ENCODE measurements at places on chromosomes 16 and 17.

DNA sequence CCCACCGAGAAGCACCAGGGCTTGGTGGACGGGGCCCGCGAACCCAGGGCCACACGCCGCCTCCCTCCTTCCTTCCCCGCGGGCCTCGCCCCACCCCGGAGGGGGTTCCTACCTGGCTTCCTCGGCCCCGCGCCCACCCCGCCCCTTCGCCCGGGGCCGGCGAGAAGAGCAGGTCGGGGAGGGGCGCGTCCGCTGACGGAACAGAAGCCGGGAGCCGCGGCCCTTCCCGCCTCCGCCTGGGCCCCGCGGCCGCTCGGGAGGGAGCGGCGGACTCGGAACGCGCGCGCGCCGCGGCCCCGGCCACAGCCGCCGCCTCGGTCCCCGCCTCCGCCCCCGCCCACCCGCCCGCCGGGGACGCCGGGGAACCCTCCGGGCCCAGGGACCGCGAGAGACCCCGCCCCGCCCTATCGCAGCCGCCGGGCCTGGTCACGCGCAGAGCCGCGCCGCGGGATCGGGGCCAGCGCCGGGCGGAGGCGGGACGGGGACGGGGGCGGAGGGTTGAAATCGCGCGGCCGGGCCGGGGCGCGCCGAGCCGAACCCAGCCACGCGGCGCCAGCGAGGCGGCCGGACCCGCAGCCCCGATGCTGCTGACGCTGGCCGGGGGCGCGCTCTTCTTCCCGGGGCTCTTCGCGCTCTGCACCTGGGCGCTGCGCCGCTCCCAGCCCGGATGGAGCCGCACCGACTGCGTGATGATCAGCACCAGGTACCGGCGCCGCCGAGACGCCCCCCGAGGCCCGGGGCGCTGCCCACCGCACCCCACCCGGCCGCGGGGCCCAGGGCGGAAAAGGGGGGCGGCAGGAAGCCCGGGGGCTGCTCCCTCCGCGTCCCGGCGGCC lies at the start of gene TLCD3A:
Gene TLCD3A (plus strand): TSS at position 530 of the 835 bp plus-strand sequence. CDS start 52 bp downstream, at position 582.
- peak; percentile 83 for DNase-seq

DNA sequence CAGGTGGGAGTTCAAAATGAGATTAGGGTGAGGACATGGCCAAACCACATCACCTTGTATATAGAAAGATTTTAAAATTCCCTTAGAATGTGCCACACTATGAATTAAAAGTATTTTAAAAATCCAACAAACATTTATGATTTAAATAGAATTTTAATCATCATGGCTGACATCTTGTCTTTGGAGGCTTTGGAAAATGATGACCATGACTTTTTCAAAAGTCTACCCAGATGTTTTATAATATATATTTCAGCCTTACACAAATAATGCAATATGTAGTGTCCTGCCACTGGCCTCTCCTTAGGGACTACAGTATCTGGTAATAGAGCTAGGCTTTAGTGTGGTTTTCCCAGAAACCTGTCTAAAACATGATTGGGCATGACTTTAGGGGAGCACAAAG lies 1353.4 kb upstream of the GOT2 start:
- no peak for DNase-seq

GRCh38 chr16:66947302-66948065 lies 12.2 kb downstream of the CES2 start:
- DNase-seq = peak; percentile 77

GRCh38 chr16:57192146-57192545 lies 6.0 kb downstream of the RSPRY1 start:
- no peak for DNase-seq

DNA sequence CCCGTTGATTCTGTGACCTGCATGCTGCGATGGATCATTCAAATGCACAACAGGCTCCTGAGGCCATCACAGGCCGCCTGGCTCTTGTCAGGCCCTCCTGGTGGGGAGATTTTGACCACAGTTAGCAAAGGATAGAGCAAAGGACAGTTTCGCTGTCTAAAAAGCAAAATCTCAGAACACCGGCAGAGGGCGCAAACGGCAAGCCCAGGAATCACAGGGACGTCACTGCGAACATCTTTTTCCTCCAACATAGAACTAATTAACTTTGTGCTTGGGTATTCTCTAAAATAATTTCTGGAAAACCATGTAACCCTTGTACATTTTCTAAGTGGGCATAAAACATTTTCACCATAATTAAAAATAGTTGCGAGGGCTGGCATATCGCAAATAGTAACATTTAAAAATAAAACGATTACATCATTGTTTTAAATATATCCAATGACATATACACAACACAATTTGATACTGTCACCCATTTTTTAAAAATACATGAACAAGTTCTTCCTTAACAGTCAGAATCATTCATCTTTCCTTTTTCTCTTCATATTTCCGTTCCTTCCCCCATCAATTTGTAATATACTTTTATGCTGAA lies 19.7 kb upstream of the SLC47A1 start:
- no peak for DNase-seq

DNA sequence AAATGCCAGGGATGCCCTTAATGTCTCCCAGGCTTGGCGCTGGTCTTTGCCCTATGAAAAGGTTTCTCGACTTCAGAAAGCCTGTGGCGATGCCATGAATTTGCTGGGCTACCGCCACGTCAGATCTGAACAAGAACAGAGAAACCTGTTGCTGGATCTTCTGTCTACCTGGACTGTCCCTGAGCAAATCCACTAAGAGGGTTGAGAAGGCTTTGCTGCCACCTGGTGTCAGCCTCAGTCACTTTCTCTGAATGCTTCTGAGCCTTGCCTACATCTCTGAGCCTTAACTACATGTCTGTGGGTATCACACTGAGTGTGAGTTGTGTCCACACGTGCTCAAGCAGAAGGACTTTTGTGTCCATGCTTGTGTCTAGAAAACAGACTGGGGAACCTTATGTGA lies 11.4 kb downstream of the CHST4 start:
- DNase-seq = peak; percentile 34

GRCh38 chr17:37294888-37295287 lies 80.9 kb upstream of the C17orf78 start:
- DNase-seq = no peak

DNA sequence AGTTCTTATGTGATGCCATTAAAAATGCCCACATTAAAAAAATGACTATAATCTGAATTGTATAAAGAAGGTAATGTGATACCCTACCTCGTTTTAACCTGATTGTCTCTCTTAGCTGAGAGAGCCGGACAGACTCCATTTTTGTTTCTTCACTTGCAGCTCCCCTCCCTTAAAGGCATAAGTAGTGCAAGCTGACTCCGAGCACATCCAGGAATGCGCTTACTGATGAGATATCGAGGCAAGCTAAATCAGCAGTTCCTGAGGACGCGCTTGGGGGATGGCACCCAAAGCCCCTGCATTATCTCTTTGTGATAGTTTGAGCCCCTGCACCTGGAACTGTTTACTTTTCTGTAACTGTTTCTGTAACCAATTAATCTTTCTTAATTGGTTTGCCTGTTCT lies 6.3 kb downstream of the KRT24 start:
- DNase-seq = no peak

- no peak for DNase-seq
Observed at GRCh38 chr17:57114085-57114673, 29.1 kb downstream of the AKAP1 start.

GRCh38 chr16:27925612-27926011 lies 137.9 kb downstream of the GSG1L start:
- DNase-seq = no peak

DNA sequence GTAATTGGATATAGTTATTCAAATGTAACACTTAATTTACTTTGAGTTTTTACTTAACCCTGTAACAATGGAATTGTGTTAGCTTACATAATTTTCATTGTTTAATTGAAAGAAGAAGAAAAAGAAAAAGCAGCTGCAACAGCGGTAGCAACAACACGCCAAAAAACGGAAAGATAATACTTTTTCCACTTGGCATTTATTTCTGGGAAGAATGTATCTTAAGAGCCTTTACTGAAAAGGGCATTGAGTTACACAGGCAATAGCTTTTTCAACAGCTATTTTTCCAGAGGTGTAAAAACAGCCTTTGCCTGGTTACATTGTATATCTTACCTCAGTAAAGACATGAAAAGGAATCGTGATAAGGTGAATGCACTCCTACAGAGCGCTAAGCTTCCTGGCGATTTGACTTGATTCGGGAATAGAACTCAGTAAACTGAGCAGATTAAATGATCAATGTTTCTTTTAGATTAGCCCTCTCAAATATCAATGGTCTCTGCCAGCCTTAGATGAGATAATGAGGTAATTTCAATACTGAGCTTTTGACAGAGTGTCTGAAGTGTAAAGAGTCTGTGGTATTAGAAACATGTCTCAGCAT lies 311.3 kb downstream of the CDH13 start:
- no peak for DNase-seq

GRCh38 chr17:7650509-7651096 lies at the start of gene ATP1B2:
TSS of gene ATP1B2 (plus strand) at chr17:7650926. CDS start at chr17:7651519, 593 bp downstream.
- DNase-seq = peak; percentile 89

GRCh38 chr17:30969989-30970830 lies 629 bp upstream of the RNF135 start:
- no peak for DNase-seq

DNA sequence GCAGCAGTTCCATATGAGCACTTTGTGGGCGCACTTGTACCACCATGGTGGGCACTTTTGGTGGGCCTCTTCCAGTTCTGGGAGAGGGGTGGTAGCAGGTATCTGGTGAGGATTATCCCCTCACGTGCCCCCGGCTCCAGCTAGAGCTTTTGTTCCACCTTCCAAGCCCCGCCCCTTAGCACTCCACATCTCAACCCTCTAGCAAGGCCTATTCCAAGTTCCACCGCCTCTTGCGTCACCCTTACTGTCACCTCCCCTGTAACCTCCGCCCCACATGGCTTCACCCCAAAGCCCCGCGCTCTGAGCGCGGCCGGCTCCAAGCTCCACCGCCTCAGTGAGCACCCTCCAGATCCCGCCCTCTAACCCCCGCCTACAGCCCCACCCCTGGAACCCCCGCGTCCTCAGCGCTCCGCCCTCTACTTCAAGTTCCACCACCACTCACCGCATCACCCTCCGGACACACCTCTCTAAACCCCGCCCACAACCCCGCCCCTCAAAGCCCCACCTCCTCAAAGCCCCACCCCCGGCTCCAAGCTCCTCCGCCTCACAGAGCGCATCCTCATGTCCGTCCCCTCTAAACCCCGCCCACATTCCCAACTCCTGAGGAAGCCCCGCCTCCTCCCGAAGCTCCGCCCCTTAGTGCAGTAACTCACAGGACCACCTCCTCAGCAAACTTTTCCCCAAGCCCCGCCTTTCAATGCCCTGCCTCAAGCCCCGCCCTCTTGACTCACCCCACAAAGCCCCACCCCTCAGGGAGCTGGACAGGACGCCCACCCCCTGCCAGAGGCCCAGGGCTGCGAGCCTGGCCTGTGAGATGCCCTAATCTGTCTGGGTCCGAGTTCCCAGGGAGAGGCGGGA lies 11.1 kb downstream of the SCN4A start:
- no peak for DNase-seq

GRCh38 chr16:7584561-7584960 lies 251.9 kb downstream of the RBFOX1 start:
- DNase-seq = no peak

GRCh38 chr17:45018848-45019711 lies 32.4 kb downstream of the DCAKD start:
- DNase-seq = peak; percentile 78

- DNase-seq = no peak
Observed at GRCh38 chr17:5325851-5326250, 43.8 kb downstream of the RABEP1 start.
